Breast epithelium (tissue), 4 donors: ENCODE measurements at places on chromosomes 1 and 21. TPM values are rescaled to one million over a fixed set of nuclear protein-coding genes. Genes with fewer than 3 reads are reported as not detected.
A peak's percentile ranks its signal among the peaks of the same experiment; 100 is the strongest.

DNA sequence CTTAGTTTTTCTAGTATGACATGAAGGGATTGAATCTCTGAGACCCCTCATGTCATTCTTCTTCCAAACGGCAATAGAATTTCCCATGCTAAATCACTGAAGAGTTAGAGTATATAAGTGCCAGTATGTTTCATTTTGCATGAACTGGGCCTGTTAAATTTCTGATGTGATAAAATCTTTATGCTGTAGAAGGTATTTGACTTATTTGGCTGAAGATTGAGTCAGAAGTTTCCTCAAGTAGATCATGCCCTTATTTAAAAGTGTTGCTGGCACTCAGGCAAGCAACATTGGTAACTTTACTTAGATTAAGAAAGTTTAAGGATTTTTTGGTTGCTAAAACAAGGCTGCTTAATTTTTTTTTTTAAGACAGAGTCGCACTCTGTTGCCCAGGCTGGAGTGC lies 13.3 kb downstream of the ATF6 start:
- H3K27me3 ChIP-seq = no peaks in the 10 kb centered on the region
- no peak for DNase-seq
- H3K4me1 ChIP-seq = no peaks in the 10 kb centered on the region
- H3K4me3 ChIP-seq = no peak overlapping the region

Gene CFAP45
- 2.6 TPM for total RNA-seq

Gene ZMYND12
- 1.3 TPM for total RNA-seq

- no peaks in the 10 kb centered on the region for H3K4me1 ChIP-seq
- peak overlapping the region; percentile 19 for H3K4me3 ChIP-seq
- DNase-seq = no peak
- H3K27me3 ChIP-seq = no peaks in the 10 kb centered on the region
Measured at GRCh38 chr1:47895279-47896125, 101.7 kb downstream of the TRABD2B start.

GRCh38 chr1:90371448-90371813 lies 345.7 kb downstream of the BARHL2 start:
- H3K27ac ChIP-seq = no peak overlapping the region
- no peak for DNase-seq
- H3K36me3 ChIP-seq = no peaks in the 10 kb centered on the region
- H3K4me3 ChIP-seq = no peak overlapping the region

DNA sequence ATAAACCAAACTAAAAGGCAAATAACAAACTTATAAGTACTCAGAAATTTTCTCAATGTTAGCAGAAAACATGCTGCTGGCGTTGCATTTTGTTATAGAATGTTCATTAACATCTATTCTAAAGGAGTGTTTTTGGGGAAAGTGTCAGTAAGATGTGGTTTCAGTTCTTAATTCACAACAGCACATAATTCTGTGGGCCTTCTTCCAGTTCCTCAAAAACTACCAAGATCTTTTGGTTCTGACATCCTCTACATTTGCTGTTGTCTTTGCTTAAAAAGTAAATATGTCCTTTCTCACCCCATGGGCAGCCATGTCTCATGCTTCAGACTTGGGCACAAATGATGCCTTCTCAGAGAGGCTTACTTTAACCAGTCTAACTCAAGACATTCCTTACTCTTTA lies 152.5 kb downstream of the CDC7 start:
- DNase-seq = no peak
- no peak overlapping the region for H3K4me3 ChIP-seq
- H3K27me3 ChIP-seq = no peaks in the 10 kb centered on the region
- no peaks in the 10 kb centered on the region for H3K4me1 ChIP-seq
- no peaks in the 10 kb centered on the region for H3K36me3 ChIP-seq
- peak overlapping the region; percentile 12 for H3K27ac ChIP-seq

DNA sequence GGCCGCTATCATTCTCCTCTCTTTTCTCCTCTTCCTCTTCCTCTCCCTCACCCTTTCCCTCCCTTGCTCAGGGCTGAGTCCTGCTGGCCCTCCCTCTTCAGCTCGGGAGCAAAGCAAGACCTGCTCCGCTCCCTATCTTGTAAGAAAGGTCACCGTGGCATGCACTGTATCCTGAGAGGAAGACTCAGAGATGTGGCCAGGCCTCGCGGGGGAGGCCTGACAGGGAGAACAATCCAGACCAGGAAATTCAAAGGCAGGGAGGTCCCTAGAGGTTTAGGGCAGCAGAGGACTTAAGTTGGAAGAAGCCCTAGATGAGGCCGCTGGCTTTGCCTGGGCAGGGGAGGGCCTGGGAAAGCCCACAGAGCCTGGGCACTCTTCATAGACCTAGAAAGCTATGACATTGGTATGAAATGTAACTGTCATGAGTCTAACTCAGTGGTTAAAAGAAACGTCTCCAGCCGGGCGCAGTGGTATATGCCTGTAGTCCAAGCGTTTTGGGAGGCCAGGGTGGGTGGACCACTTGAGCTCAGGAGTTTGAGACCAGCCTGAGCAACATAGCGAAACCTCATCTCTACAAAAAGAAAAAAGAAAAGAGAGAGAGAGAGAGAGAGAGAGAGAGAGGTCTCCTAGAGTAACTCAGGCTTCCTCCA lies 14.6 kb upstream of the PTAFR start:
- H3K27ac ChIP-seq = no peak overlapping the region
- H3K36me3 ChIP-seq = no peaks in the 10 kb centered on the region
- no peak for DNase-seq
- no peaks in the 10 kb centered on the region for H3K4me1 ChIP-seq
- no peaks in the 10 kb centered on the region for H3K27me3 ChIP-seq

Gene PDZK1
- 25.2 TPM for total RNA-seq

Gene RIMKLA
- total RNA-seq = 0.66 TPM

Gene OR6F1
- total RNA-seq = not detected

- H3K4me3 ChIP-seq = peak overlapping the region; percentile 72
- no peaks in the 10 kb centered on the region for H3K27me3 ChIP-seq
- no peaks in the 10 kb centered on the region for H3K36me3 ChIP-seq
- H3K27ac ChIP-seq = peak overlapping the region; percentile 96
- peaks cover 9% of the 10 kb centered on the region for H3K4me1 ChIP-seq
- DNase-seq = no peak
Measured at GRCh38 chr1:43648876-43649477, 972 bp upstream of the KDM4A start.

Gene DPH5
- total RNA-seq = 25.9 TPM

DNA sequence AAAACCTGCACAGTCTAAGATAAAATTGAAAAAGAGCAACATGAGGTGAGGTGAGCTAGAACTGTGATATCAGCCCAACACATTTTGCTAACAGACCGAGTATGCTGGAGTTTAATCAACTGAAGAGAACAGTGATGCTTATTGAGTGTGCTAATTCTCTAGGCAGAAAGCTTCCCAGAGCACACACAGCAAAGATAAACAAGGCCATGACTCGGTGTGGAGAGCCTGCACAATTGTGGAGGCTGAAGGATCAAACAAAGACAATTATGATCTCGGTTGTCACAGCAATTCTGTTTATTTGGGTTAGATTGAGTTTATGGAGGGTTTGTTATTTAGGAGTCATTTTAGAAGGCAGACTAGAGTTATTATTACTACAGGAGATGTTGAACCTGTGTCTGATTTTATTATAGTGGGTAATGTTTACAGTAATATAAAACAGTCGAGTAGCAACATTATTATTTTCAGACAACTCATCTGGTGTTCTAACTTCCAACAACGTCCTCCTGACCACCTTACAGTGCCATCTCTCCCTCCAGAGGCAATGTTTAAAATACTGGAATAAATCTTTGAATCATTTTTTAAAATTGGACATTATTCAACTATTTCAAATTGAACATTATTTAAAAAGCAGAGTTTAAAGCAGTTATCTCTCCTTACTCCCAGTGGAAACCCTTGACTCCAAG lies 40.2 kb downstream of the DPT start:
- DNase-seq = no peak
- no peaks in the 10 kb centered on the region for H3K4me1 ChIP-seq
- no peaks in the 10 kb centered on the region for H3K27me3 ChIP-seq
- H3K4me3 ChIP-seq = no peak overlapping the region
- no peak overlapping the region for H3K27ac ChIP-seq

DNA sequence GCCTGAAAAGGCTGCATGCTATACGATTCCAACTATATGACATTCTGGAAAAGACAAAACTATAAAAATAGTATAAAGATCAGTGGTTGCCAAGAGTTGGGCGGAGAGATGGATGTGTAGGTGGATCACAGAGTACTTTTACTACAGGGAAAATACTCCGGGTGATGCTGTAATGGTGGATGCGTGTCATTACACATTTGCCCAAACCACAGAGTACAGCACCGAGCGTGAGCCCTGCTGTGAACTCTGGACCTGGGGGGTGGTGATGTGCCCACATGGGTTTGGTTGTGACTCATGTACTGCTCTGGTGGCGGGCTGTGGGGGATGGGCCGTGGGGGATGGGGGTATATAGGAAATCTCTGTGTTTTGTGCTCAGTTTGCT lies 162.7 kb upstream of the COL6A1 start:
- DNase-seq = peak; percentile 48
- no peak overlapping the region for H3K4me3 ChIP-seq

Gene OR6K3
- not detected for total RNA-seq

DNA sequence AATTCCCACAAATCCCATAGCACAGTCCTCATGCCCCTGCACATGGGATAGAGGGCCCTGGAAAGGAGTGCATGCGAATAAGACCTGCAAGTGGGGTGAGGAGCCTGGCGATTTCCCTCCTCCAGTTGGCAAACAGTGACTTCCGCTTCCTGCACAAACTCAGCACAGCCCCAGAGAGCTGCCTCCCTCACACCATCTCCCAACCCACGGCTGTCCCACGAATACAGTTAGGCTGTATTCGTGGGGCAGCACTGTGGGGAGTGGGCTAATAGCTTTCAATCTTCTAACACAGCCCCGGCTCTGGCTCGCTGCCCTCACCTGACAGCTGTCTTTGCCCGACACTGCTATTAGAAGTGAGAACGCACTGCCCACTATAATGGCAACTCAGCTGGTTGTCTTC lies 28.2 kb upstream of the CNTN2 start:
- H3K4me3 ChIP-seq = no peak overlapping the region
- H3K27me3 ChIP-seq = no peaks in the 10 kb centered on the region
- H3K4me1 ChIP-seq = peaks cover 9% of the 10 kb centered on the region
- DNase-seq = no peak
- no peaks in the 10 kb centered on the region for H3K36me3 ChIP-seq

GRCh38 chr1:167186771-167187170 lies 33.9 kb upstream of the POU2F1 start:
- H3K4me1 ChIP-seq = no peaks in the 10 kb centered on the region
- H3K27ac ChIP-seq = no peak overlapping the region
- H3K27me3 ChIP-seq = no peaks in the 10 kb centered on the region
- no peaks in the 10 kb centered on the region for H3K36me3 ChIP-seq
- DNase-seq = no peak

DNA sequence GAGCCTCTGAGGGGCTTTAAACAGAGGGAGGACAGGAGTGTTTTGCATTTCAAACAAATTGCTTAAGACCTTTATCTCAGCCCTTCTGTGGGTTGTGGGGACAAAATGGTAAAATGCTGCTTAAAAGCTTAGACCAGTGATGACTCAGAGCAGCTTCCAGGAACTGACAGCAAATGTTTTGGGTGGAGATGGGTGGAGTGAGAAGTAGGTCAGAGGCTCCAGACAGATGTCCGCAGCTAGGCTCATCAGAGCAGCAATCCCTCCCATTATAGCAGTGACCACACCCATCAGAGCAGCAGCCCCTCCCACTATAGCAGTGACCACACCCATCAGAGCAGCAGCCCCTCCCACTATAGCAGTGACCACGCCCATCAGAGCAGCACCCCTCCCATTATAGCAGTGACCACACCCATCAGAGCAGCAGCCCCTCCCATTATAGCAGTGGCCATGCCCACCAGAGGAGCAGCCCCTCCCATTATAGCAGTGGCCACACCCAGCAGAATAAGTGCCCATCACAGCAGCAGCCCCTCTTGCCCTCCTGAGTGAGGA lies 532.2 kb downstream of the MATN1 start:
- H3K36me3 ChIP-seq = no peaks in the 10 kb centered on the region
- peak overlapping the region; percentile 80 for H3K27ac ChIP-seq
- DNase-seq = no peak
- H3K4me3 ChIP-seq = no peak overlapping the region
- no peaks in the 10 kb centered on the region for H3K27me3 ChIP-seq
- H3K4me1 ChIP-seq = no peaks in the 10 kb centered on the region

DNA sequence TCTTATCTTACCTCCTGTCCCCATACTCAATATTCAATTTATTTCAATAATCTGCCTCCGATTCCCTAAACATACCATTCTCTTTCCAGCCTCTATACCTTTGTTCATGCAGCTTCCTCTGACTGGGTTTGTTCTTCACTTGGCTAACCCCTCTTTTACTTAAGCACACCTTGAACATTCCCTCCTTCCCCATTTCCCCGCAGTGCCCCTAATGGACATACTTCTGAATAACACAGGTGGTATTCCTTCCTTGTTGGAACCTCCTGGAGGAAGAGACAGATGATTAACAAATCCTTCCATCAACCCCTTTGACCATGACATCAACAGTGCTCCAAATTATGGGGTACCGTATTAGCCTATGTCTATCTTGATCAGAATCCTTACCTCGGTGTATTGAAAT lies 190.0 kb upstream of the UBE2U start:
- no peaks in the 10 kb centered on the region for H3K36me3 ChIP-seq
- no peaks in the 10 kb centered on the region for H3K4me1 ChIP-seq
- no peak overlapping the region for H3K27ac ChIP-seq

DNA sequence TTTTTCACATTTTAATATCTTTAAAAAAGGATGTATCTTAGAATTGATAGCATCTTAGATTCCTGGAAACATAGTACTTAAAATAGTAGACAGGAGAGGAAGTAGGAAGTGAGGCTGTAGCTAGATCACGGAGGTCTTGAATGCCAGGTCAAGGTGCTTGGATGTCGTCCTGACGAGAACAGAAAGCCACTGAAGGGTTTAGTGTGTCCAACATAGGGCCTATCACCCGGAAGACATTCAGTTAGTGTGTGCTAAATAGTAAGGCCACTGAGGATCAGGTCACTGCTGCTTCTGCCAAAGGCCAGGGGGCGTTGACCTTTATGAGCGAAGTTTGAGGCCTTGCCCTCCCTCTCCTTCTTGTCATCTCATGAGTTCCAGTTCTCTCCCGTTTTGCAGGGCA lies 35.7 kb downstream of the RAB3B start:
- no peaks in the 10 kb centered on the region for H3K27me3 ChIP-seq
- H3K4me1 ChIP-seq = no peaks in the 10 kb centered on the region
- H3K4me3 ChIP-seq = no peak overlapping the region

DNA sequence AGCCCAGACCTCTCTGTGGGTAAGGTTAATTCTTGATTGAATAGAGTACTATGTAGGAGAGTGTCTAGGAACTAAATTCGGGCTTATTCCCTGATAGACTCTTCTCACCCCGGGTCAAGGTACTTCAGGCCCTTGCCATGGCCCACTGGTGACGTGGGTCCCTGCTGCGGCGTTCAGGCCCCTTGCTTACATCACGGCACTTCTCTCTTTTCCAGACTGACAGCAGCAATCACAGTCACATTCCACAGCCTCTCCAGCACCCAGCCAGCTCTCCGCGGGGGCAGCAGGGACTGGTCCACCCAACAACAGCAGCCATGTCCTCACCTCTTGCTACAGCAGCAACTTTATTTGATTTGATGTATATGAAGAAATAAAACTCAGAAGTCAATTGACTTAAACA lies 401.2 kb upstream of the VAMP3 start:
- no peak for DNase-seq
- no peaks in the 10 kb centered on the region for H3K36me3 ChIP-seq
- H3K27me3 ChIP-seq = no peaks in the 10 kb centered on the region
- no peak overlapping the region for H3K27ac ChIP-seq
- no peaks in the 10 kb centered on the region for H3K4me1 ChIP-seq

Gene COL11A1
- 0.98 TPM for total RNA-seq

- H3K27me3 ChIP-seq = no peaks in the 10 kb centered on the region
- DNase-seq = no peak
- H3K4me1 ChIP-seq = no peaks in the 10 kb centered on the region
- H3K4me3 ChIP-seq = no peak overlapping the region
Measured at GRCh38 chr21:31326522-31327242, 17.4 kb downstream of the TIAM1 start.

Gene CFHR5
- total RNA-seq = not detected
